Vein endothelial cell (primary cell): ENCODE measurements at places on chromosomes 7 and 10. TPM values are rescaled to one million over a fixed set of nuclear protein-coding genes. Genes with fewer than 3 reads are reported as not detected.

Gene CDHR1
- total RNA-seq, result 0.10 TPM in 1 of 2 replicates, not detected in the other

Gene DRGX
- not detected in 2 replicates for total RNA-seq

Gene SFXN4
- total RNA-seq, result 14.4 and 14.7 TPM in 2 replicates

Gene CCZ1
- 78.1 and 116 TPM in 2 replicates for total RNA-seq

Gene ANKRD7
- 0.33 and 0.57 TPM in 2 replicates for total RNA-seq

Gene SPDYE3
- not detected in 2 replicates for total RNA-seq

Gene AGMO
- total RNA-seq, result 10.8 and 11.8 TPM in 2 replicates

Gene NEUROG3
- not detected in 2 replicates for total RNA-seq

Gene BTBD16
- not detected in 2 replicates for total RNA-seq

Gene MKRN1
- 36.6 and 41.5 TPM in 2 replicates for total RNA-seq

Gene PNLIPRP3
- not detected in 2 replicates for total RNA-seq

Gene ST8SIA6
- 2.0 and 8.5 TPM in 2 replicates for total RNA-seq

Gene NACAD
- 0.76 and 1.6 TPM in 2 replicates for total RNA-seq

Gene WDFY4
- 1.3 and 3.3 TPM in 2 replicates for total RNA-seq

Gene EPO
- total RNA-seq, result not detected in 2 replicates

Gene GIMAP7
- 25.2 and 31.6 TPM in 2 replicates for total RNA-seq

Gene SLIT1
- under 0.01 TPM in 1 of 2 replicates, not detected in the other for total RNA-seq

Gene CFAP69
- total RNA-seq, result 2.6 and 3.6 TPM in 2 replicates

Gene CALML3
- not detected in 2 replicates for total RNA-seq

Gene STYXL1
- total RNA-seq, result 31.0 and 32.3 TPM in 2 replicates

Gene OR6B1
- total RNA-seq, result not detected in 2 replicates

Gene SUN3
- total RNA-seq, result not detected in 2 replicates

Gene CCL24
- not detected in 2 replicates for total RNA-seq

Gene DOCK1
- total RNA-seq, result 105 and 108 TPM in 2 replicates

Gene CNTNAP2
- not detected in 2 replicates for total RNA-seq

Gene LRCH4
- 21.2 and 24.6 TPM in 2 replicates for total RNA-seq

Gene INTS1
- 74.8 and 92.8 TPM in 2 replicates for total RNA-seq

Gene LIPK
- not detected in 2 replicates for total RNA-seq

Gene PRSS2
- 0.98 TPM in 1 of 2 replicates, not detected in the other for total RNA-seq

Gene GRM3
- not detected in 2 replicates for total RNA-seq

Gene CTTNBP2
- not detected in 2 replicates for total RNA-seq

Gene HHEX
- 65.0 and 71.9 TPM in 2 replicates for total RNA-seq

Gene GIMAP6
- total RNA-seq, result 171 and 211 TPM in 2 replicates

Gene GPR37
- 0.76 and 4.2 TPM in 2 replicates for total RNA-seq

Gene RADIL
- 0.48 and 0.65 TPM in 2 replicates for total RNA-seq

Gene MRPL43
- 51.0 and 52.3 TPM in 2 replicates for total RNA-seq

Gene PPP1R3C
- total RNA-seq, result 0.65 and 0.86 TPM in 2 replicates
